ENCODE measurements at places on chromosomes 13 and 19.

GRCh38 chr13:99374994-99375737 is 68.0 kb upstream of the GPR183 start:
- no peak for DNase-seq

GRCh38 chr13:100529666-100530377 is 58.8 kb downstream of the GGACT start:
- no peak for DNase-seq

DNA sequence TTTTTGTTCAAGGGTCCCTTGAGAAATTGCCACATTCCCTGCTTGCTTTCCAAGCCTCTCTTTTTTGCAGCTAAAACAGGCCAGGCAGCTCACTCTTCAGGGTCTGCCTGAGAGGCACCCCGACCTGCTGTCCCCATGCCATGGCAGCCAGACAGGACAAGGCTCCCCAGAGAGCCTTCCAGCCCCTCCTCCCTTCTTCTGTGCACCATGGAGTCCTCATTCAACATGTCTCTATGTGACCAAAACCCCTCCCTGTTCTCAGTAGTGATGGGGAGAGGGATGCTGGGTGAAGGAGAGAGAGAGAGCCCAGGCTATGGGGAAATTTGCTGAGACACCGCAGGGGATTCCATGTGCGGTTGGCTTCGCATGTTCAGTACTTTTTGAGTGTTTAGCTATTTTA is 384.2 kb upstream of the ZNF507 start:
- DNase-seq, result no peak

DNA sequence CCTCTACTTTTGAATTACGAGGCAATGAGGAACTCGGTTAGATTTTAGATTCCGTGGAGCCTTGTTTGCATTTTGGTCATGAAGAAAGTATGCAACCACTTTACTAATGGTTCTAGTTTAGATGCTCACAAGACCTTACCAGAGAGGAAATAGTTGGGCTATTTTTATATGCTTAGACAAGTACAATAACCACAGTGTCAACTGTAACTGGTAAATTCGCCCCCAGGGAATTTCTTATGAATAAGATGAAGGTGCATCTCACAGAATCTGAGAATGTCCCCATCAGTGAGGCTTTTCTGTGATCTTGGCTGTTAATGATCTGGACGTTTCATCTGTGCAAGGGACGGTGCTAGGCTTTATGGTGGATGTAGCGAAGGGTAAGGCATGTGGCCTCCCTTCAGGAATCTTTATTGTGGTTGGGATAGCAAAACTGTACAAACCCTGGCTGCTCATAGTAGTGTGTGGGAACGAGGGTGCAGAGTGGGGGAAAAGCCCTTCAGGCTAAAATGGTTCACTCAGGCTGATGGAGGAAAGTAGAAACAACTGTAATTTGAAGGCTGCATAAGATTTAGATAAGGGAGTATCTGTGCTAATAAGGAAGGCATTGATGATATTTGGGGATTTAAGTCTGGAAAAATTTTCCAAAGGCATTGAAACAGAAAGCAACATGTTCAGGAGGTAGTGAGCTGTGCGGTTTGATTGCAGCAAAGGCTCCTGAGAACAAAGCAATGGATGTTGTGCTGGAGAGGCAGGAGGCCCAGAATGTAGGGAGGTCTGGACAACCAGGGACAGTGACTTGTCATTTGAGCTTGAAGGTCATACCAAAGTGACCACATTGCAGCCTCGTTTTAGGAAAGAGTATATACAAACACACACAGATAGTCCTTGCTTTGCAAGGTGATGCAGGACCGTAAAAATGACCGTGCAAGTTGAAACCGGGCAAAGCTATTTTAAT is 28.4 kb downstream of the UBAC2 start:
- DNase-seq, result no peak

- no peak for DNase-seq
Measured at GRCh38 chr19:41330946-41331678, 21.1 kb downstream of the CCDC97 start.

- DNase-seq, result no peak
Measured at GRCh38 chr13:79775830-79776229, 294.9 kb downstream of the NDFIP2 start.

Data from activated CD4-positive, alpha-beta T cell treated with anti-CD3 and anti-CD28 coated beads for 24 hours (primary cell).